Stimulated activated CD4-positive, alpha-beta T cell treated with anti-CD3 and anti-CD28 coated beads, Interleukin-1b, Interleukin-23, amount 100 ng/mL, for 1 hour (primary cell): ENCODE measurements at places on chromosomes 4 and X.

GRCh38 chr4:88963817-88964216 lies 93.2 kb downstream of the FAM13A start:
- DNase-seq = no peak

GRCh38 chrX:24902806-24903205 lies 113.0 kb downstream of the ARX start:
- no peak for DNase-seq

DNA sequence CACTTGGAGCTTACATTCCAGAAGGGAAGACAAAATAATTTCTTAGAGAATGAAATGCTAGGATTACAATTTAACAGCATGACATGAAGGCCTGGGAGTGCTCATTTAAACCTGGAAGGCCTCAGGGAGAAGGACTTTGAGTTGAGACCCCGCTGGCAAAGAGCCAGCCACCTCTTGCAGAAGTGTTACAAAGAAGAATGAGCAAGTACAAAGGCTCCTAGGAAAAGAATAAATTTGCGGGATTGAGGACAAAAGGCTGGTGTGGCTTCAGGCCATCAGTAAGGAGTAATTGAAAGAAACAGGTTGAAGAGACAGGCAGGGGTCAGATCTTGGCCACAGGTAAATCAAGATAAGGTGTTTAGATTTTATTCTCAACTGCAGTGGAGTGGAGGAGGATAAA lies 3.1 kb upstream of the ELOVL6 start:
- DNase-seq = no peak

GRCh38 chrX:50721764-50722521 lies 92.1 kb downstream of the SHROOM4 start:
- DNase-seq = no peak

DNA sequence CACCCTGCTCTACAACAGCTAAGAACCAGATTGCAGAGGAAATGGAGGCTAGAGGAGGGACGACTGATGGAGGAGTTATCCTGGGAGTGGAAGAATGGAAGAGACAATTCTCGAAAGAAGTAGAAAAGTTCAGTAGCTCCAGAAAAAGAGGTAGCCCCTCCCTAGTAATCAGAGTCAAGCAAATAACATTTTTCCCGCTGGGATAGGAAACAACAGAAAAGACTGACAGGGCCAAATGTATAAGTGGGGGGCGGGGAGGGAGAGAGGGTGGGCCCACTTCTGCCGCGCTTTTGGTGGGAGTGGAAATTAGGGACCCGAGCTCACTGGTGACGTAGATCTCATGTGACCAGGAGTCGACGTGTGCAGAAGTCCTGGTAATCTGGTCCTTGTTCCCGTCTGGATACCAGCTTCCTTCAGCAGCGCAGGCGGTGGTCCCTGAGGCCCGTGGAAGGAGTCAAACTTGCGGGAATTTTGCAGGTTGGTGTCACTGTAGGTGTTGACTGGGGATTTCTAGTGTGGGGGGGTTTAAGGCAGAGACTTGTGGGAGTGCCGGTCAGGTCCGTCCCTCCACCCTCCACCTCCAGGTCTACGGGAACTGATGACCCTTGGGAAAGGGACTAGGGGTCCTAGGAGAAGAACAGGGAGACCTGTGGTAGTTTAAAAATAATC lies at the start of gene TCEAL9:
Gene TCEAL9, plus strand, starts transcription at position 377 of the 669 bp plus-strand sequence. CDS start 1,179 bp downstream, outside the sequence.
- no peak for DNase-seq

DNA sequence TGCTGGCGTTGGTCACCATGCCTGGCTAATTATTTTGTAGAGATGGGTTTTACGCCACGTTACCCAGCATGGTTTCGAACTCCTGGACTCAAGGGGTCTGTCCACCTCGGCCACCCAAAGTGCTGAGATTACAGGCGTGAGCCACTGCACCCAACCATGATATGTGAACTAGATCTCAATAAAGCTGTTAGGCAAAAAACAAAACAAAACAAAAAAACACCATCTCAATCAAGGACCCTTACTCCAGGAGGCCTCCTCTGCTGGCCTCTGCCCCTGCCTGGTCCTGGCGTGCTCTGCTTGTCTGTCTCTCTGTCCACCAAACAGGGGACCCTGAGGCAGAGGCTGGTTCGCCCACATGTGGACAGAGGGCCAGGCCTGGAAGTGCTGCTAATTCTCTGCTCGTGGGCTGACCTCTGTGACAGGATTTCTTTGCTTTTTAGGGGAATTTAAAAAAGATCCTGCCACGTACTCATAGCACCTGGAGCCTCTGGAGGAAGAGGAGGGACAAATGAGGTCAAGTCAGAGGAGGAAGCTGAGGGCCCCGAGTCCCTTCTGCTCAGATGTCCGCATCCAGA lies 32.7 kb upstream of the WFS1 start:
- DNase-seq = no peak

- no peak for DNase-seq
These were observed 26.5 kb downstream of the TBC1D1 start for GRCh38 chr4:37917388-37917787.

DNA sequence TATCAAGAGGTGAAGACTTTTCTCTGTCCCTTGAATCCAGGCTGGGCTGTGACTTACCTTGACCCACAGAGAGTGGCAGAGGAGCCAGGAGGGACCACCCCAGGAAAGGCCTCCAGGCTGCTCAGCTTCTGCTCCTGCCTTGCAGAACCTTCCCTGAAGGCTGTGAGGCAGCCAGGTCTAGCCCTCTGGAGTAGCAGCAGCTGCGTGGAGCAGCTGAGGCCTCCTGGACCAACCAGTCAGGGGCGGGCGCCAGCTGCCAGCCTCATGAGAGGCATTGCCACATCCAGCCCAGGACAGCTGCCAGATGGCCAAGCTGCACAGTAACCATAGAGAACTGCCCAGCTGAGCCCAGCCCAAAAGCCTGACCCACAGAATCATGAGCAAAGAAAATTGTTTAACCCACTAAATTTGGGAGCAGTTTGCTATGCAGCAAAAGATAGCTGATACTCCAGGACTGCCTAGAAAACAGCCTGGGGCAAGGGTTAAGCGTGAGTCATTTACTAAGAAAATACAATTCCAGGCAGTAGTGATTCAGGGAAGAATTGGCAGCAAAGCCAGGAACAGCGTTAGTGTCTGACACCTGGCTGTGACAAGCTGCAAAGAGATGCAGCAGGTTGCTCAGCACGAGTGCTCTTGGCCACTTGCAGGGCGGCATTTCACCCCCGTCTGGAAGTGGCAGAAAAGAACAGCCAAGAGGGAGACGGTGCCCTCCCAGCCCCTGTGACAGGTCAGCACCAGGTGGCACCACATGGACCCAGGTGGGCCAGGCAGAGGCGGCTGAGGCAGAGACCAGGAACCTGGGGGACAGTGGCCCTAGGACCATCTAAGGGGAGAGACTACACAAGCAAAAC lies 14.7 kb upstream of the PDE6B start:
- DNase-seq = no peak

GRCh38 chrX:39507617-39508299 lies 590.0 kb downstream of the BCOR start:
- DNase-seq = no peak

- DNase-seq = no peak
These were observed 37.1 kb upstream of the ELF2 start for GRCh38 chr4:139214039-139214534.

- DNase-seq = no peak
These were observed 931.6 kb upstream of the GRIA3 start for GRCh38 chrX:122252454-122252853.
